Endothelial cell of umbilical vein (primary cell): ENCODE measurements at places on chromosomes 7 and 10. TPM values are rescaled to one million over a fixed set of nuclear protein-coding genes. Genes with fewer than 3 reads are reported as not detected.

Gene MIOS
- 5.2 and 8.5 TPM in 2 replicates for polyA plus RNA-seq

Gene ZNF92
- polyA plus RNA-seq: 0.90 and 1.0 TPM in 2 replicates

Gene GBX1
- polyA plus RNA-seq: not detected in 2 replicates

Gene CYP3A4
- polyA plus RNA-seq: not detected in 2 replicates

Gene TLX1
- polyA plus RNA-seq: 0.10 TPM in 1 of 2 replicates, not detected in the other

Gene C7orf33
- polyA plus RNA-seq: not detected in 2 replicates

Gene VAX1
- not detected in 2 replicates for polyA plus RNA-seq

DNA sequence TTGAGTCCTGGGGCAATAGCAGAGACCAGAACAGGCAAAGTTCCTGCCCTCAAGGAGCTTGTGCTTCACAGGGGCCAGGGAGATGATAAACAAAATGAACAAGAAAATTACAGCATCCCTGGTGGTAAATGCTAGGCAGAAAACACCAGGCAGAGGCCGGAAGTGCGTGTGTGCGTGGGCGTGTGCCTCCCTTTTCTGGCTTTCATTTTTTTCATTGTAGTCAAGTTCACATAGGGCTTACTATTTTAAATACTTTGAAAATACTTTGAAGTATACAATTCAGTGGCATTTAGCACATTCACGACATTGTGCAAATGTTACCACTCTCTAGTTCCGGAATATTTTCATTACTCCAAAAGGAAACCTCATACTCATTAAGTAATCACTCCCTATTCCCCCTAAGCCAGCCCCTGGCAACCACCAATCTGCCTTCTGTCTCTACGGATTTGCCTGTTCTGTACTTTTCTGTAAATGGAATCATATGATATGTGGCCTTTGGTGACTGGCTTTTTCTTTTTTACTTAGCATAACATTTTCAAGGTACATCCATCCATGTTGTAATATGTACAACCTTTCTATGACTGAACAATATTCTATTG lies 88.1 kb upstream of the PDCD4 start:
- no peak for DNase-seq

DNA sequence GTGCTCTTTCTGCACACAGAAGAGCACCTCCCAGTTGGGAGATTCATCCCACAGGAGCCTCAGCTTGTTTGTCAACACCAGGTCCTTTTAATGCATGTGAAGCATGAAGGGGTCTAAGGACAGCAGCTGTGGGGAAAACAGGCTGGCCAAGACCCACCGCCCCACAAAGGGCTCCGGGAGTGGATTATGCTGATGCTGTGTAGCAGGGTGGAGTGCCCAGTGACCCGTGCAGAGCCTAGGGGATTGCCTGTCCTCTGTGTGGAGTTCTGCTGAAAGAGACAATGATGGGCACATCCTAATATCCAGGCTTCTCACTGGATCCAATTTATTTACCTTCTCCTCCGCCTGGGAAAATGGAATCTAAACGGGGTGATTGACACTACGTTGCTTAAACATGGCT lies 74.0 kb downstream of the PIP4K2A start:
- no peak for DNase-seq

DNA sequence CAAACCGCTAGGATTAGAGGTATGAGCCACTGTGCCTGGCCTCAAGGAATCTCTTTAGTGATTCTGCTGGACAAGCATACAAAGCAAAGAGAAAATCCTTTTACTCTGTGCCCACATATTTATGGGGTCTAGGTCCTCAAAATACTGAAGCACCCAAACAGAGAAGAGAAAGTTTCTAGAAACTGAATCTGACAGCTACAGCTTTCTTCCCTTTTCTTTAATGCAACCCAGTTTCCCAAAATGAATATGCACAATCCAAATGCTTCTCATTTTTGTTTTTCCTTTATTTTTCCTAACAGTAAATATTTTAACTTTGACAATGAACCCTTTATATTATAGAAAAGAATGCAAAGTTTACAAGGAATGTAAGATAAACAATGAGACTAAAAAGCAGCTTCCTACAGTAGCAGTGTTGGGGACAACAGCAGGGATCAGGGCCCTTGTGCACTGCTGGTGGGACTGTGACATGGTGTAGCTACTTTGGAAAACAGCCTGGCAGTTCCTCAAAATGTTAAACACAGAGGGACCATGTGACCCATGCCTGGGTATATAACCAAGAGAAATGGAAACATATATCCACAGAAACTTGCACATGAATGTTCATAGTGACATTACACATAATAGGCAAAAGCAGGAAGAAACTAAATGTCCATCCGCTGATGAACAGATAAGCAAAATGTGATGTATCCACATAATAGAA lies 325.2 kb downstream of the PRPF18 start:
- no peak for DNase-seq

DNA sequence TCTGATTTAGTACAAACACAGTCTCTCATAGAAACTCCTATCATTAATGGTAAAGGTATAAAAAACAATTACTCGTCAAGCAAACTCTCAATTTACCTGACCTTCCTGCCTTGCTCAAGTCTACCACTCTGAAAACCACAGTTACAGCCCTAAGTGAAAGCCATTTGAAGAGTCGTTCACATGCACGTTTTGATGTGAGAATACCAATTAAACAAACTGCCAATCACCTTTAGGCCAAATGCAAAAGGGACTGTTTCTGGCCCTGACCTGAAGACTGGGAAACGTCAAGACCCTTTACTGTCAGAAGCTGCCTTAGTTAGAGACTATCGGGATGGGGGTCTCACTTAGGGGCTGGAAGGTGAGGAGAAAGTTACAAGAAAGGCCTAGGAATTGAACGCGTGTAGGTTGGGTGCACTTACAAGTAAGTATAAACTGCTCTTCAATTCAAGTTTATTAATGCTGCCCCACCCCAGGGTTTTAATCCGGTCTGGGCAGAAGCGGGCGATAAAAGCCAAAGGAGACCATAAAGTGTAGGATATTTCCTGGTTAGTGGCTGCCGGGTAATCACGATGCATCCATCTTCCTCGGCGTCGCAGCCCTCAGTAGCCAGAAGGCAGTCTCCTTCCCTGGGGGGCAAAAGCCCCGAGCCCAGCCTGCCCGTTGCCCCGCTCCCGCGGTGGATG lies 935 bp downstream of the TM9SF3 start:
- peak; percentile 41 for DNase-seq

DNA sequence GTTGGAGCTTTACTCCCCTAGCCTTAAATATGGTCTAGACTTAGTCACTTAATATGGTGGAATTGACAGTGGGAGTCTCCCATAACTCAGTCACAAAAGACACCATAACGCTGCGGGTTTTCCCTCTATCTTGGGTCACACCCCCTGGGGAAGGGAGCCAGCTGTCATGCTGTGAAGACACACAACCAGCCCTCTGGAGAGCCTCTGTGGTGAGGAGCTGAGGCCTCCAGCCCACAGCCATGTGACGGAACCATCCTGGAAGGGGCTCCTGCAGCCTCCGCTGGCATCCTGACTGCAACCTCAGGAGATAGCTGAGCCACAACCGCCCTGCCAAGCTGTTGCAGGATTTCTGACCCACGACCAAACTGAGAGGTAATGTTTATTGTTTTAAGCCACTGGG lies 37.9 kb downstream of the PAXIP1 start:
- no peak for DNase-seq

- no peak for DNase-seq
These were observed 502.4 kb downstream of the GRM8 start for GRCh38 chr7:126750207-126750911.

DNA sequence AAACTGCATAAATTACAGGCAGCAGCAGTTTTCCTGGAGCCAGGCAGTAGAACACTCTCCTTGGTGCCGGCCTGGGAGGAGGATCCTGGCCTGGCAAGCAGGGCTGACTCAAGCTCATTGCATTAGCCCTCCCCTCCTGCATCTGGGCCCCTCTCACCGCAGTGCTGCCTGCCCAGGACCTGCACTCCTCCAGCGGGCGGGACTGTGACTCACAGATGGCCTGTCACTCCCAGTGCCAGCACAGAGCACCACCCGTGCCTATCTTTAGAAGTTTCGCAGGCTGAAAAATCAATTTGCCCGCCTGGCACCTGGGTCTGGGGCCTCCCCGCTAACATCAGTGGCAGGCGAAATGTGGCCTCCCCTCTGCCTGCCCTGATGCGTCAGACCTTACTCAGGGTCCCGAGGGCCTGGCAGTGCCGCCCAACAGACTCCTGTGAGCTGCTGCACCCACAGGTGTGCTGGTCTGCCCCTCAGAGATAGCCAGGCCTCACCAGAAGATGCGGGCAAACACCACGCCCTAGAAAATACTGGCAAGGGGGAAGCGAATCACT lies 123.8 kb downstream of the KCNMA1 start:
- no peak for DNase-seq

DNA sequence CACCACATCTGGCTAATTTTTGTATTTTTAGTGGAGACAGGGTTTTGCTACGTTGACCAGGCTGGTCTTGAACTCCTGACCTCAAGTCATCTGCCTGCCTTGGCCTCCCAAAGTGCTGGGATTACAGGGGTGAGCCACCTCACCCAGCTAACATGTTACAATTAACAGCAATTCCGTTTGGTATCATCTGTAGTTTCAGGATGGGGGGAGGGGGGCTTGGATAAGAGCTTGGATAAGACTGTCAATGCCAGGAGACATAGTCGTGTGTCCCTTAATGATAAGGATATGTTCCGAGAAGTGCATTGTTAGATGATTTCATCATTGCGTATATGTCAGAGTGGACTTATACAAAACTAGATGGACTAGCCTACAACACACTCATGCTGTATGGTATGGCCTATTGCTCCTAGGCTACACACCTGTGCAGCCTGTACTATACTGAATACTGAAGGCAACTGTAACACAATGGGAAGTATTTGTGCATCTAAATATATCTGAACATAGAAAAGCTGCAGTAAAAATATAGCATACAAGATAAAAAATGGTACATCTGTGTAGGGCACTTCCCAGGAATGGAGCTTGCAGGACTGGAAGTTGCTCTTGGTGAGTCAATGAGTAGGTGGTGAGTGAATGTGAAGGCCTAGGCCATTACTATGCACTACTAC lies 103.9 kb upstream of the TNS3 start:
- no peak for DNase-seq

- no peak for DNase-seq
These were observed 90.5 kb upstream of the CSTF2T start for GRCh38 chr10:51789903-51790302.
